Activated CD8-positive, alpha-beta memory T cell treated with anti-CD3 and anti-CD28 coated beads for 1 hour (primary cell): ENCODE measurements at places on chromosomes 4 and X.

DNA sequence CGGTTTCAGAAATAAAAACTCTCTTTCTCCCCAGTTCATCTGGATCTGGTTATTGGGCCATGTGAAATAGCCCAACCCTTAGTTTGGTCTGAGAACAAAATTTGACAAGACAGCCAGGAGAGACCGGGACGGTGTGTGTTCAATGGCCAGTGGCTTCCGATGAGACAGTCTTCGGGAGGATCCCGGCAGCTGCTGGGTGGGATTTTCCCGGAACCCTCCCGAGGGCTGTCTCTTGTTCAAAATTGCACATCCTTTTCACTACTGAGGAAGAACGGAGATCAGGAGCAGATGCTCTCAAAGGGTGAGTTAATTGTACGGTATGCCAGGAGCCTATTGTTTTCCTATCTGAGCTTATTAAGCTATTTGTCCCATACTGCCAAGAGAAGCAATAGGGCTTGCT lies 166.5 kb downstream of the PRR32 start:
- DNase-seq = no peak

DNA sequence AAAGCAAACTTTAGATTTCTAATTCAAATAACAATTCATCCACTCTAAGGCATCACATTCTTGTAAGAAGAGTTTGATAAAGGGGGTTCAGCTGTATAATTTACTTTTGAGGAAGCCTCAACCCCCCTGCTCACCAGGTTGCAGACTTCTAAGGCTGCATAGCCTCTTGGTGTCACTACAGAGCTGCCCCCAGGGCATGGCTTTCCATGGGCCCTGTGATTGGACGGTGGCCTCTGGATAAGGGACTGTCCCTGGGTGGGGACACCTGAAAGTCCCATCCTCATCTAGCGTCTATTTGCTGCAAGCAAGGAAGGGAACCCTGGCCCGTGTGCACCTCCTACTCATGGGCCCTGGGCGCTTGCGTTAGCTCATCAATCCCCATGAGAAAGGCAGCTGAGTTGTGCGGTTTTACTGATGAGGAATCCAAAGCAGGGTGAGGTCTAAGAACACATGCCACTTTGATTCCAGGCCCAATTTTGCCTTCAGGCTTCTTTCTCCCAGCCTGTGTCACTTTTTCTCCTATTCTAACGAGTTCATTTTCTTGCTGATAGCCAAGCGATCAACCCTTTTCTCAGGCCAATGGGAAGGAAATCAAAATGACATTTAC lies 51.8 kb downstream of the SCML1 start:
- DNase-seq = no peak

DNA sequence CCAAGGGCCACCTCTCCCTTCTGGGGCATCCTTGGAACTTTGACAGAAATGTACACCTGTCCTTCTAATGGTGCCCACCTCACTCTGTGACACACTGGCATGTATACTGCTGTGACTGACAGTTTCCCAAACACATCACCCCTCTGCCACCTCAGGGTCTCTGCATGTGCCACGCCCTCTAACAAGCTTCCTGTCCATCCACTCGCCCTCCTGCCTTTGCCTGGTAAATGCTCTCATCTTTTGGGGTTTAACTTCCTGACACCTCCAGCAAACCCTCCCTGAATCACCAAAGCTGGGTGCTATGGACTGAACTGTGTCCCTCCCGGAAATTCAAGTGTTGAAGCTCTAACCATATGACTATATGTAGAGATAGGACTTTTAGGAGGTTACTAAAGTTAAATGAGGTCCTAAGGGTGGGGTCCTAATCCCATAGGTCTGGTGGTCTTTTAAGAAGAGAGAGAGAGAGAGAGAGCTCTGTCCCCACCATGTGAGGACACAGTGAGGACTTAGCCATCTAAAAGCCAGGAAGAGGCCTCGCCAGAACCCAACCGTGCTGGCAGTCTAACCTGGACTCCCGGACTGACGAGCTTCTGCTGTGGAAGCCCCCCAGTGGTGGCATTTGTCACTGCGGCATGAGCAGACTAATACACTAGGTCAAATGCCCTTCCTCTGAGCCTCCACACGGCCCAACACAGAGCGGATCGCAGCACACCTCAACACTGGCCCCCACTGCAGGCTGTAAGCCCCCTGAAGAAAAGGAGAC lies 95.6 kb downstream of the AFAP1 start:
- peak; percentile 63 for DNase-seq

- DNase-seq = no peak
Measured at GRCh38 chr4:829291-829690, 3.4 kb upstream of the CPLX1 start.

GRCh38 chrX:23344238-23344903 lies 9.7 kb downstream of the PTCHD1 start:
- DNase-seq = no peak

- DNase-seq = no peak
Measured at GRCh38 chr4:15469402-15470127, at the start of gene CC2D2A. CC2D2A (plus strand) TSS chr4:15469882; CDS start chr4:15475933, 6,051 bp downstream.

DNA sequence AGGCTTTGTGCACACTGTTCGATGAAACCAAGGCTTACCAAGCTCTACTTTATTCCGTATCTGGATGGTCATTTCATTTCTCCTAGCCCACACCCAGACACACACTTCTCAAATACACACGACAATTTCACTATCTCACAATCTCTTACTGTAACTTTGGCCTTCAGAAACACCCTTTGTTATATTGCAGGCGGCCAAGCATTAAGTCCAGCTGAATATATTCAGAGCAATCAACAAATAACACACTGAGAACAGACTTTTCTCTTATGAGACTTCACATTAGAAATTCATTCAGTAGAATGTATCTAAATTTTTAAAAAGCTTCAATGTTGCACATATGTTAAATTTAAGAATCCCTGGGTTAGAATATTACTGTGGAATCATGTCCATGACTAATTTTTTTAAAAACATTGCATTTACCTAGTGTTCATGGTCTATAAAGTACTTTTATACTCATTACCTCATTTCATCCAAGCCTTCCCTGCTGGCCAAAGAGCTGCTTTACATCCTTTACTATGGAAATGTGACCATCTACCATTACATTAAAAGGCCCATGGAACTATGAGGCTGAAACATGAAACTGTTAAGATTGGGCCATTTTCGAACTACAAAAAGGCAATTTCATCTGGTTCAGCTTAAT lies 10.5 kb upstream of the MAGEB17 start:
- no peak for DNase-seq

DNA sequence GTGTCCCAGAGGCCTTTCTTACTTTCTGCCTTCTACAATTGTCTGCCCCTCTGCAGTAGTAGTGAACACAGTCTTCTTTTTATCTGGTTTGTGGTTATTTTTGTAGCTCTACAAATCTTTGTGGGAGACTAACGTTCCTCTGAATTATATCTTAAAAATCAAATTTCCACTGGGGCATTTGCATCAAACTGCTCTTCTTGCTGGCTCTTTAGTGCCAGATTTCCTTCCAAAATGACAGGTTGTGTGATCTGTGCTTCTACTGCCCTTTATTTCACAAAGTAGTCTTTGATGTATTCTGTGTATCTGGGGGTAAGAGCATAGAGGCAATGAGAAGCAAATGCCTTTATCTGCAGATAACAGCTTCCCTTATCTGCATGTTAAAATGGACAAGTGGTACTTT lies 34.5 kb downstream of the TSPAN7 start:
- DNase-seq = no peak

DNA sequence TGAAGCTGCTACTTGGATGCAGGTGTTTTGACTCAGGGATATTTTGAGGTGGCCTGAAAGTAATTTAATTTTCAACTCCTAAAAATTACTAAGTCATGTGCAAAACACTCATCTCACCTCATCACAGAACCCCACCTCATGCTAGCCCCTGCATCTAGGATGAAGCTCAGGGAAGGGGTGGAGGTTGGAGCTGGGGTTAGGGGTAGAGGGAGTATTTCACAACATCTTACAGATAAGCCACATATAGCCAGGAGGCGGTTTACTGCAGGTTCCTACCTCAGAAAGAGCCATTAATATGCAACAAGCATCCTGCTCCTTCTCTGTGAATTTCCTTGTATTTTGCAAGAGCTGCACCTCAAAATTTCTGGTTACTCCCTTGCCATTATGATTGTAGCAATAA lies 70.5 kb upstream of the TSPAN5 start:
- DNase-seq = no peak

DNA sequence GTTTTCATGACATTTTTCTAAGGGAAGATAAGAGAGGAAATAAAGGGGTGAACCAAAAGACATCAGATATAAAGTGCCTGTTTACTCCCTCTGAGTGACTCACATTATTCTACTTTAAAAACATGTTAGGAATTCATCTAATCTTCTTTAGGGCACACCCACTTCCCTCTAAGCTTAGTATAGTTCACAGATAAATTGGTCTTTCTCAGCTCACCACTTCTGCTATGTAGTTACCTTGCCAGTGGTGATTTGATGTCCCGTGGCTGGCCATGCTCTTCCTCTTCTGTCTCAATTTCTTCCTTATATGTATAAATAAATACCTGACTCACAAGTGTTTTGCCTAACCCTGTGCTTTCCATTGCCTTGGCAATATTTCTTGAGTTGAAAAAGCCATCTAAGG lies 96.8 kb downstream of the PDLIM5 start:
- DNase-seq = no peak

DNA sequence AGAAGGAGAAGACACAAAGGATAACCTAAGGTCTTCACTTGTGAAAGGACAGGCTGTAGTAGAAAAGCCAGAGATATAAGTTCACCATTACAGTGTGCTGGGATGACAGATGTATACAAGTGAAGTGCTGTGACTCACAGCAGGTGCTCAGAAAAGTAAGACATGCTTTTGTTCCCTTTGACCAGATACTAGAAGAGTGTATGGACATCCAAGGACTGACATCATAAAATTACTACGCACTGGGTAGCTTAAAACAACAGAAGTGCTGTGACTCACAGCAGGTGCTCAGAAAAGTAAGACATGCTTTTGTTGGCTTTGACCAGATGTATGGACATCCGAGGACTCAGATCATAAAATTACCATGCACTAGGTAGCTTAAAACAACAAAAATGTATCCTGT lies 61.6 kb upstream of the BTC start:
- no peak for DNase-seq

DNA sequence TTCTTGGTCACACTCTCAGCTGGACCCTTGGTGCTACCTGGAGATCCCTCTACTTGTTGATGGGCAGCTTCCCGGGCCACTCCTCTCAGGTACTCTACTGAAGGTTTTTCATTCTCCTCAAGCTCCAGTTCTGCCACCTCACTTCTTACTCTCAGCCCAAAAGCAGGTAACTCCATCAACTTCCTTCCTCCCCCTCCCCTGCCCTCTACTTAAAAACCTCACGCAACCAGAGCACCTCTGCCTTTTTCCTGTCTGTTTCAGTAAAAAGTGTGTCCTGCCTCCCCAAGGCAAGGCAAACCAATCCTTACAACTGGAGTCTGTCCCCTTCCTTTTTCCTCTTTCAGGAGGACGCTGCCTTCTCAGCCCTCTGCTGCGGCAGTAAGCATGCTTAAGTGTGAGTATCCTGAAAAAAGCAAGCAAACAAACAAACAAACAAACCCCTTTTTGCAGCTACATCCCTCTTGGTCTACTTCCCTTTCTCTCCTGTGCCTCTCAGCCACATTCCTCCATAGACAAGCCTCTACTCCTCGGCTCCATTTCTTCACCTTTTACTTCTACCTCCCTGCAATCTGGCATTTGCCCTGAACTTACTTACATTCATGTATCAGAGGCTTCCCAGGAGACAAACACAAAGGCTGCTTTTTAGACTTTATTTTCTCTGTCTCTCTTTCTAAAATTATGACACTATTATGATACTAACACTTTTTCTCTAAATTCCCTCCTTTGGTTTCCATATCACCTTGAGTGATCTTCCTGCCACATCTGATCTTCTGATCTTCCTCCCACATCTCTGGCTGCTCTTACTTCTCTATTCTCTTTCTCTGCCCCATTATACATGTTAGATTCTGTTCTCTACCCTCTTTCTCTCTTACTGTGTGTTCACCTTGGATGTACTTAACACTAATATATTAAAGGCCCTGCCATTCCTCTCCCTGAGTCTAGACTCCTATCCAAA lies 5.4 kb downstream of the ALPK1 start:
- DNase-seq = no peak

DNA sequence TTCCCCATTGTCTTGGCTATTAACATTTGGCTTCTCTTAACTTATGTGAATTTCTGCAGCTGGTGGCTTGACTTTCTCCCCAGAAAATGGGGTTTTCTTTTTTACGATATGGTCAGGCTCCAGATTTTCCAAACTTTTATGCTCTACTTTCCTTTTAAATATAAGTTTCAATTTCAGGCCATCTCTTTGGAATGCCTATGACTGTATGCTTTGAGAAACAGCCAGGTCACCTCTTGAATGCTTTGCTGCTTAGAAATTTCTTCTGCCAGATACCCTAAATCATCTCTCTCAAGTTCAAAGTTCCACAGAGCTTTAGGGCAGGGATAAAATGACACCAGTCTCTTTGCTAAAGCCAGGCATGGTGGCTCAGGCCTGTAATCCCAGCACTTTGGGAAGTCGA lies 212.9 kb upstream of the SMIM31 start:
- no peak for DNase-seq

GRCh38 chr4:53937918-53938317 lies 126.5 kb downstream of the CHIC2 start:
- DNase-seq = no peak

GRCh38 chrX:39388730-39389129 lies 587.5 kb downstream of the MID1IP1 start:
- no peak for DNase-seq

- no peak for DNase-seq
Measured at GRCh38 chr4:5142726-5143125, 91.4 kb downstream of the STK32B start.

GRCh38 chrX:122770581-122770980 lies 413.5 kb upstream of the GRIA3 start:
- no peak for DNase-seq

DNA sequence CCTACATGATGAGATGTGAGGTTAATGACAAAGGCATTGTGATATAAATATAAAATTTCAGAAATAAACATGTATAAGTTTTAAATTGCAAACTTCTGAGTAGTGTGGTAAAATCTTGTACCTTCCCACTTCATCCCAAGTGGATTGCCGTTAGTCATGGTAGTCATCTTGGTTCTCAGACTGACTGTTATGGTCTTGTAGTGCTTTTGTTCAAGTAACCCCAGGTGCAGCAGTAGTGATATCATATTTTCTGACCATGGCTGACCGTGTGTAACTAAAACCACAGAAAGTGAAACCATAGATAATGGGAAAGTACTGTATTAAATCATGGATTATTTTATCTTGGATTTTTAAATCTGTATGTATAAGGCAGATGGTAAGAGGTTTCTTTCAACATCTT lies 74.8 kb upstream of the SLIT2 start:
- DNase-seq = no peak

- no peak for DNase-seq
Measured at GRCh38 chrX:31845003-31845402, 773.2 kb upstream of the FTHL17 start.

- DNase-seq = no peak
Measured at GRCh38 chr4:134024251-134024650, 177.3 kb downstream of the PABPC4L start.

DNA sequence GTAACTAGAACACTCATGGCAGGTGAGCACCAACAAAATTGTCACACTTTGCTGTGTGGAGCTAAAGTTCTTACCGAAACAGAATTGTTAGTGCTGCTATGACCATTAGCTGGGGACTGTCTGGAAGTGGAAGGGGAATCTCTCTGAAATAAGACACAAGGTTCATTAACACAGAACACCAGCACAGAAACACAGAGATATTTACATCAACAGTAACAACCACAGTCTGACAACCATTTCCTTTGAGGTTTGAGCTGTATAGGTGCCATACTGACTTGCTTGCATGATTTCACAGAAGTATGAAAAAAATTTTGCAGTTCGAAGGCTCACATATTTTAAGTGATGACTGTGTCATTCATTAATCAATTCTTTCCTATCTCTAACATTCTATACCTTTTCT lies 109.8 kb downstream of the NYX start:
- DNase-seq = no peak

GRCh38 chrX:129586446-129586845 lies 46.4 kb downstream of the OCRL start:
- no peak for DNase-seq
